PC-3 (cell line): ENCODE measurements at places on chromosomes 4 and X.

DNA sequence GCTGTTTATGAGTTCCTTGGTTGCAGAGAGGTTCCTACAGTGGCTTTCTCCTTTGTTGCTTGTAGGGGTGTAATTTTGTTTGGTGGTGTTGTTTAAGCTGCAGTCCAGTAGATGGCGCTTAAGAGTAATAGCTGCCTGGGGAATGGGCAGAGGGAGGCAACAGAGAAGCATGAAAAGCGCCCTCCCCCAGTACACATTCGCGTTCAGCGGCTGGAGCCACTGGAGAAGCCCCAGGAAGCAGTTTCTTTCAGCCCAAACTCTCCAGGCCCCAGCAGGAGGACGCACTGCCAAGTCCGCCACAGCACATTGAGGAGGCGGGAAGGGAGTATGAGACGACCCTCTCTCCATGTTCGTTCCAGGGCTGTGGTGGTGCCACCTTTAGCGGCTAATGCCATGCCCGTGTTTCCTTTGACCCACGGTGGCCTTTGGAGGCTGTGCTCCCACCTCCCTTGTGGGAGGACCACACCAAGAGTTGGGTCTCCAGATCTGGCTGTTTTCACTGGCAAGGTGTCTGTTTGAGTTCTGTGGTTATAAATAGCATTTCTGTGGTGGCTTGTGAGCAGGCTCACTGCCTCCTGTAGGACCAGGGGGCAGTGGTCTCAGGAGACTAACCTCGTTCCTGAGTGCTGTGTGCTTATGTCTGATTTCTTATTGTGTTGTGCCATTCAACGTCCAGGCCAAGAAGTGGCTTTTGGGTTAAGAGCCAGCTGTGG is 252.3 kb downstream of the ARHGAP10 start:
- DNase-seq = peak; percentile 60

- peak; percentile 48 for DNase-seq
These were observed 418.2 kb downstream of the STIM2 start for GRCh38 chr4:27278615-27279375.

DNA sequence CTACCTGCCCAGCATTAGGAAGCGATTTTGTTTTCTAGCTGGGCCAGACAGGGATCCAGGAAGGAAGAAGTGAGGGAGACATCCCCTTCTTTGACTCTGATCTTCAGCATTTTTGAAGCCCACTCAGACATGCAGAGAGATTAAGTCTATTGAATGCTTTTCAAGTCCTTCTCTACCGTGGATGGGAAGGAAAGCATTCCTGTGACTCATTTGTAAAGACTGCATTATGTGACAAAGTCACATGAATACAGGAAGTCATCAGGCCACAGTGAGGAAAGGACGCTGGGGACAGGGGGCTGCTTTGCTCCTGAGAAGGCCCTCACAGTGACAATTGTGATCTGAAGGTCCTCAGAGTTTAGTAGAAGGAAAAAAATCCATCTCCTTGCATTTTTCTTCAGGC is 67.4 kb upstream of the GBA3 start:
- DNase-seq = peak; percentile 5

- no peak for DNase-seq
These were observed 21.0 kb upstream of the CLCN4 start for GRCh38 chrX:10135561-10136399.

DNA sequence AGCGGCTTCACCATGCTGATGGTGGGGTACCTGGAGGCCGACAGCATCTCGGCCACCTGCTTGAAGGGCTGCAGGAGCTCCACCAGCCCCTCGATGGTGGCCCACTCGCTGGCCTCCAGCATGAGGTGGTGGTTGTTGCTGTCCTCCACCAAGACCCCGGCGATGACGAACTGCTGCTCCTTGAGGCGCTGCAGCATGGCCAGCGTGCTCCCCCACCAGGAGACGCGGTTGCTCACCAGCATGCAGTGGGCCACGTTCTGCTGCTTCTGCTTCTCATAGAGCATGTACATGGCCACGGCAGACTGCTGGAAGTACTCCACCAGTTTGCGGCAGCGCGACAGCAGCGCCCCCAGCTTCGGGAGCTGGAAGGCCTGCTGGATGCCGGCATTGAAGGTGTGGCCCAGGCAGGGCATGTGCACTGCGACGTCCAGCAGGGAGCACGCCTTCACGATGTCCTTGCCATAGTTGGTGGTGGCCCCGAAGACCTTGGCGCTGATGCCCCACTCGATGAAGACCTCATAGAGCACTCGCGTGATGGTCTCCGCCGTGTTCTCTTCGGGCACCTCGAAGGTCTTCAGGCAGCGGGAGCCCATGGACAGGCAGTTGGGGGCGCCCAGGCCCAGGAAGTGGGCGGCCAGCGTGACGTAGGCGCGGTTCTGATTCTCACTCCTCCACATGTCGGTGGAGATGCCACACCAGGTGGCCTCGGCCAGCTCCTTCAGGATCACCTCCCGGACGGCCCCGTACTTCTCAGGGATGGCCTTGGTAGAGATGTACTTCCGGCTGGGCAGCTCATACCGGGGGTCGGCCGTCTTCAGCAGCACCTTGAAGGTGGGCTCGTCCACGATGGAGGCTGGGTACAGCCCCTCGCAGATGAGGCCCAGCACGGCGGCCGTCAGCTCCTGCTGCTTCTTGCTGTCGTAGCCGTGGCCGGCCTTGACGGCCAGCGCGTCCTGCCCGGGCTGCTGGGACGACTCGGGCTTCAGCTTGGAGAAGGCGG is 11.0 kb downstream of the DHRSX start:
- DNase-seq = no peak

GRCh38 chr4:20017070-20017776 is 234.5 kb upstream of the SLIT2 start:
- DNase-seq = peak; percentile 61

DNA sequence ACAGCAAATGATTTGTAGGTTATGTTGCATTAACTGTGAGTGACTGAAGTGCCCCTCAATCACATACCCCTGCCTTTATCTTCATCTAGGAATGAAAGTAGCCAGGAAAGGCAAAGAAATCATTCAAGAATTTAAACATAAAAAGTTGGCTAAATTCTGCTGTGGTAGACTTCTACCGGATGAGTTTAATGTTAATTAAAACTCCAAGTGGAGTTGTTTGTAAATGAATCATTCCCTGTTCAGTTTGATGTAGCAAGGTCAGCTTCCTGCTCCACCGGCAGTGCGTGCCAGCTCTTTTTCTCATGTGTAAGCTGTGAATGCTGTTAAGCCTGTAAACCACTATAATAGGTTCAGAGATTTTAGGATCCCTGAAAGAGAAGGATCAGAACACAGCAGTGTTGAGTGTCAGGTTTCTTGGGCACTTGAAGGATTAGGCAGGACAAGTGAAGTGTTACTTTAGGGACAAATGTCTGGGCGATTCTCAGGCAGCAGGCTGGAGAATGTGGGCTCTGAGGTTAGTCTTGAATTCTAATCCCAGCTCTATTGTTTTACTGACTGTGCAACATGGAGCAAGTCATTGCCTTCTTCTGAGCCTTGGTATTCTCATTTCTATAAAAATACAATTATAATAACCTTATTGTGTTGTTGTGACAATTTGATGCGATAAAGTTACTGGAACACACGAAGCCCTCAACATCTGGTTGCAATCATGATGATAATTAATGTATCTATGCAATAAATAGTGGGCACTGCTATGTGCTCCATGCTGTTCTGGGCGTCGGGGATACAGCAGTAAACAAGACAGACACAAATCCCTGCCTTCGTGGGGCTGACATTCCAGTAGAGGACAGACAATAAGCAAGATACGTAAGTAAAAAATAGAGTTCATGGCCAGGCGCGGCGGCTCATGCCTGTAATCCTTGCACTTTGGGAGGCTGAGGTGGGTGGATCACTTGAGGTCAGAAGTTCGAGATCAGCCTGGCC is 112.0 kb downstream of the SHROOM3 start:
- DNase-seq = peak; percentile 82

- DNase-seq = peak; percentile 13
These were observed 166.6 kb upstream of the GLRA2 start for GRCh38 chrX:14362721-14363120.

DNA sequence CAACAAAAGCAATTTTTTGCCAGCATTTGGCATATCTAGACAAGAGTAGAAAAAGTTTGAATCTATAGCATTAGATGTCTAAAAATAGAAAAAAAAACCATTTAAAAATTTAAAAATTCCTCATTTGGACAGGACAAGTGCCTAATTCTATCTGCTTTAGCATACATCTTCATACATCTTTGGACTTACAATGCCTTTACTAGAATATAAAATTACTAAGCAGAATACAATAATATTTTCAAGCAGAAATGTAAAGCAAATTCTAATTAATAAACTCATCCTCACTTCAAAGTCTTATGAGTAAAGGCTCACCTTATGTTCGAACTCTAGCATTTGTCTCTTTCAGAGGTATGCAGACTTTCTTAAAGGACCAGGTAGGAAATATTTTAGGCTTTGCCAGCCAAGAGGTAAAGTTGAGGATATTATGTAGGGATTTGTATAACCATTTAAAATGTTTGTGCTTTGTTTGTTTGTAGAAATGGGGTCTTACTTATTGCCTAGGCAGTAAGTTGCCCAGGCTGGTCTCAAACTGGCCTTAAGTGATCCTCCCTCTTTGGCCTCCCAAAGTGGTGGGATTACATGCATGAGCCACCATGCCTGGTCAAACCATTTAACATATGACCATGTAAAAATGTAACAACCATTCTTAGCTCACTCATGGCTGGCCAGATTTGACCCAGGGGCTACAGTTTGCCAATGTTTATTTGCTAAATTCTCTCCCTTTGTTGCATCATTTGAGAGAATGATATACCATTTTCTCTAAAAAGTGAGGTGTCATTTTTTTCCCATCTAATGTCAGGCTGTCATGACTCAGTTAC is 29.1 kb downstream of the UGDH start:
- DNase-seq = no peak

- DNase-seq = peak; percentile 9
These were observed 165.1 kb downstream of the VSIG4 start for GRCh38 chrX:65874765-65875164.

- DNase-seq = peak; percentile 78
These were observed 53.3 kb downstream of the RGS12 start for GRCh38 chr4:3346146-3346545.

DNA sequence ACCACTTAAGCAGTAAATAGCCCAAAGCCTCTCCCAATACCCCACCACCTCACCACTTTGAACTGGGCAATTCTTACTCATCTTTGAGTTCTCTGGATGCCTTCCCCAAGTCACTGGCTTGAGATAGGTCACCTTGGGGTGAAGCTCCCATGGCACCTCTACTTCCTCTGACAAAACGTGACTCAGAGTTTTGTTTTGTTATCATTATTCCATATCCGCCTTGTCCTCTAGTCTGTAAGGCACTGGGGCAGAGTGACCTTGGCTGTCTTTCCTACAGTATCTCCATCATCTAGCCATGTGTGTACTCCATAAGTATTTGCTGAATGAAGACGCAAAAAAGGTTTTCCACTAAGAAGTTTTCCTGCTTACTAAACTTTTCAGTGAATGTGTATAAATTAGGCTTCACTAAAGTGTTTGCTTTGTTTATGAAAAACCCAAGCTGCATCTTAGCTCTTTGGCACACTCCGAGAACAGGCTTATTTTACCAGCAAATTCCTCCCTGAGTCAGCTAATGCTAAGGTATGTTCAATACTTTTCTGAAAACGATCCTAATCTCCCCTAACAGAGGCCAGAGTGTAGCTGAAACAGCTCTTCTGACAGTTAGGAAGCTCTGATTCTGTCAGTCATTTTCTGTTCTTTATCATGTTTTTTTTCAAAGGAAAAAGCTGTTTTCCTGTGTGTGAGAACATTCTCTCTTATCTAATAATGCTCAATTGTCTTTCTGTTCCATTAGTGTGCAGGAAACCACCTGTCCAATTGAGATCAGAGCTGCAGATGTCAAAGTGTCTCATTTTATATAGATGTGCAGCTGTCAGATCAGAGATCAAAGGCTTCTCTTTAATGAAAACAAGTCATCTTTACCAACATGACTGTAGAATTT is 30.2 kb upstream of the TSPAN5 start:
- DNase-seq = peak; percentile 47

DNA sequence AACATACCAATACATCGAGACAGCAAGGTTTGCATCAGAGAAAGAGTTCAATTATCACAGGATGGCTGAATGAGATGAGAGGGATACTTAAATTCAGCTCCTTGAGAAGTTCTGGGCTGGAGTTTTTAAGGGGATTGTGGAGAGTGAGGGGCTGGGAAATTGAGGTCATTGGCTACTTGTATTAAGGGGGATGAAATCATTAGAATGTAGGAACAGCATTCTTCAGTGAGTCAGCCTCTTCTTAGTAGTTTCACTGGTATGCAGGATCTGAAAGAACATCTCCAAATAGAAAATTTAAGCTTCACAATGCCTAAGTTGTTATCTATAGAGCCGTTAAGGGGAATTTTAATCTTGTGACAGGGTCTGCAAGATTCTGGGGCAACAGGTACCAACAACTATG is 211.6 kb upstream of the TAPT1 start:
- no peak for DNase-seq

- DNase-seq = no peak
These were observed 922.1 kb downstream of the RAB28 start for GRCh38 chr4:12562021-12562420.

DNA sequence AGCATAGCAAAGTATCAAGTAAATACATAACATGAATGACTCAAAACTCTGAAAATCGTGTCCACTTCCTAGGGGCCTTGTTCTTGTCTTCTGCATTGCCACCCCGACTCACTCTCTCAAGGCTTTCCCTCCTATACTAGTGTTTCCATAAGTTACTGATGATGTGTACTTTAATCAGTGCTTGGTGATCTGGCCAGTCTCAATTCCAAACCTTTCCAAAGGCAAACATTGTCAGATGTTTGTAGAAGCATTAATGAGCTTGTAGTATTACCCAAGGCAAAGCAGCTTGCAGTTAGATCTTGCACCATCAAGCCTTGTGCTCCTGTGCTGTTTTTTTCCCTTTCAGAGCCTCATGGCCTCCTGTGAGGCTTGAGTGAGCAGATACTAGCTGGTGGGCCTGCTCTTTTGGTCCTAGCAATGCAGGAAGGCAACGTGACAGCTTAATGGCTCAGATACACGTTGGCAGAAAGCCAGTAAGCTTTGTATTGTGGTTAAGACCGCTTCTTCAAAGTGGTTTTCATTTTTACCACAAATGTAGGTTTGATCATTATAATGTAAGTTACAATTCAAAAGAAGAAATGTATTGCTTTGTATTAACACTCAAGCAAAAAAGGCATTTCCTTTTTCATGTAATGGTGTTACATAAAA is 51.8 kb downstream of the RBPJ start:
- peak; percentile 62 for DNase-seq

DNA sequence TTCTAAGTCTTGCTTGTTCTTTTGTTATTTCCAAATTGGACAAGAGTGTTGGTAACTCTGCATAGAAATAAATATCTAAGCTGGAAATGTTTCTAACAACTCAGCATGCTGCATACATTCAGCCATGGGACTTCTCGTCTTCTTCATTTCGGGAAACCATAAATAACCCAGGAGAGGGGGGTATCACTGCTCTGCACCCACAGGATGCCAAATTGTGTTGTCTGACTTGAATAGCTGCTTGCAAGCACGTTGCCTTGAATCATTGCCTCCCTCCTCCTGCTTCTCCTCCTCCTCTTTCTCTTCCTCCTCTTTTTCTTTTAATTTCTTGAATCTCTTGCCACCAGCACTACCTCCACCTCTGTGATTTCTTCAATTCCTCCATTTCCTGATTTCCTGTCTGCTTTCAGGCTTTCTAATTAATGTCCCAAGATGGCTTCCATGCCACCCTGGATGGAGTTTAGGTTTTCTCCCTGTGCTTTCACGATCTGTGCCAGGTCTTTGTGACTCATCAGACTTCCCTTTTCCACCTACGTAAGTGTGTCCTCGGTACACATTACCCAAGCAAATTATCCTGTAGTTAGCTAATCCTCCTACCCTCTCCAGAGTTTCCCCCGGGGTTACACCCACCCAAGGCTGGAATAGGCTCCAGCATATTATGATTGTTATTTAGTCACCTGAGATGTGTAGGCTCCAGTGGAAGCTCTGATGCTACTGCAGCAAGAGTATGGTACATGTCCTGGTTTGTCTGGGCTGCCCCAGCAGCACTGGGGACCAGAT is 122.6 kb upstream of the VCX3B start:
- peak; percentile 70 for DNase-seq
